ENCODE measurements at places on chromosomes 2 and 18.

- DNase-seq, result no peak
Observed at GRCh38 chr2:210899131-210899530, 342.7 kb downstream of the CPS1 start.

DNA sequence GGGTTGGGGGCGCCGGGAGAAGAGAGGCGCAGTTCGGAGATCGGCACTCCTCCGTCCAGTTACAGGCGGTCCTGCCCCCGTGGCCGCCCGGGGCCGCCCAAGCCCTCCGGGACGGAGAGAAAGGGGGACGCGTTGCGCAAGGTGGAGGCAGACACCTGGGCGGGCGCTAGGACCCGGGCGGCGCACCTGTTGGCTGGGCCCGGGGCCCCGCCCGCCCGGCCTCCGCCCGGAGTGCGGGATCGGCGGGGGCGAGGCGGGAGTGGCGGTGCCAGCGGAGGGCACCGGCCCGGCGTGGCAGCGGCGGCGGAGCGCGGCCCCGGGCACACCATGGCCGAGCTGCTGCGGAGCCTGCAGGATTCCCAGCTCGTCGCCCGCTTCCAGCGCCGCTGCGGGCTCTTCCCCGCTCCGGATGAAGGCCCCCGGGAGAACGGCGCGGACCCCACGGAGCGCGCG, at the start of gene SGPP2:
Gene SGPP2 (plus strand): TSS at position 268 of the 453 bp plus-strand sequence. CDS start 60 bp downstream, at position 328.
- DNase-seq, result no peak

- no peak for DNase-seq
Observed at GRCh38 chr2:30622452-30622851, 175.4 kb downstream of the LCLAT1 start.

DNA sequence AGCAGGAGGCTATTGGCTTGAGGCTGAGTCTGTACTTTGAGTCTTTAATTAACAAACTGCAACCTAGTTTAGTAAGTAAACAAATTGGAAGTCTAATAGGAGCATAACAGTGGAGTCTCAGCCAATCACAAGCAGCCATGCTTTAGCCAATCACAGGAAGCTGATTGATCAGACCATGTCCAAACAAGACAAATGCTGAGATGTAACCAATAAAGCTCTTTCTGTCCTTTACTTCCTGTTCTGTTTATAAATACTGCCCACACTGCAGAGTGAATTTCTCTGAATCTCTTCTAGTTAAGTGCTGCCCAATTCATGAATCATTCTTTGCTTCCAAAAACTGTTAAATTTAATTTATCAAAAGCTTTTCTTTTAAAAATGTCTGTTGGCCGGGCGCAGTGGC, 146.6 kb upstream of the DLX2 start:
- no peak for DNase-seq

DNA sequence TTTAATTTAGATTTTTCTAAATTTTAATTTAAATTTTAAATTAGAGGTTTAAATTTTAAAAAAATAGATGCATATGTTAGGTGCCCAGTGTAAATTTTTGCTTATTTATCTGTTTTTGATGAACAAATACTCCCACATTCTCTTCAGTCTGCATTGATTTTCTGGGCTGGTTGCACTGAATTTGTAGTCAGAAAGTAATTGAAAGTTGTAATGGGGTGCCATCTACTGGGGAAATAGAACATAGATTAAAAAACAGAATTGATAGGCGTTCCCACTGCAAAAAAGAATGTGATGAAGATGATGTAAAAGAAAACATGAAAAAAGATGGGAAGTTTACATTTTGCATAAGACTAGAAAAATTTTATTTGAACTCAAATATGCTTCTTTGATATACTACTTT, 51.7 kb upstream of the CCDC85A start:
- no peak for DNase-seq

DNA sequence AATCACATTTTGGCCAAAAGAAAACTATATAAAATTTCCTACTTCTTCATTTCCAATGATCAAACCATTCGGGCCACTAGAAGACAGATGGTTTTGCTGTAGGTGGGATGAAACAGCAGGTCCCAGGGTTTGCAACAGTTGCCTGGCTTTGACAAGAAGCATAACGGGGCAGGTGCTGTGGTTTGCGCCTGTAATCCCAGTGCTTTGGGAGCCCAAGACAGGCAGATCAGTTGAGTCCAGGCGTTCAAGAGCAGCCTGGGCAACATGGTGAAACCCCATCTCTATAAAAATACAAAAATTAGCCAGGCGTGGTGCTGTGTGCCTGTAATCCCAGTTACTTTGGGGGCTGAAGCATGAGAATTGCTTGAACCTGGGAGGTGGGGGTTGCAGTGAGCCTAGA, 81.4 kb upstream of the XPO1 start:
- DNase-seq, result no peak

- no peak for DNase-seq
Observed at GRCh38 chr2:64853894-64854293, 135.3 kb upstream of the SLC1A4 start.

GRCh38 chr2:53994818-53995808, 24.3 kb upstream of the PSME4 start:
- peak; percentile 30 for DNase-seq

- no peak for DNase-seq
Observed at GRCh38 chr18:27109451-27109850, 75.7 kb downstream of the CHST9 start.

DNA sequence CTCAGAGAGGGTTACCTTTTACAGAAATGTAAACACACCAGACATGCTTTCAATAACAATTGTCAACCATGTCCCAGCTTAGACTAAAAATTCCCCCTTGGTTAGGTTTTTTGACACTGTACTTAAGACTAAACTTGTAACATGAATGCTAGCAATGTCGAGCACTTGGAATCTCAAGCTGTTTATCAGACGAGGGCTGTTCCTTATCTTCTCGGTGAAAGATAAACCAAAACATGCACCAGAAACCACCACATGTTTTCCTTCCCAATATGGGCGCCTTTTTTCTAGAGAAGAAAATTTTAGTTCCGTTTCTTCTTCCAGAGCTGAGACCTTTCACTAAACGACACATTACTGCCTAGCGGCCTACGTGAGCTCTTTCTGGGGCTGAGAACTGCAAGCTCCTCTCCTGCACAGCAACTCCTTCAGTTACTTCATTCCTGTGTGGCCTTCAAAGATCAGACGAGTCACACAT, 42.4 kb upstream of the ACKR3 start:
- no peak for DNase-seq

DNA sequence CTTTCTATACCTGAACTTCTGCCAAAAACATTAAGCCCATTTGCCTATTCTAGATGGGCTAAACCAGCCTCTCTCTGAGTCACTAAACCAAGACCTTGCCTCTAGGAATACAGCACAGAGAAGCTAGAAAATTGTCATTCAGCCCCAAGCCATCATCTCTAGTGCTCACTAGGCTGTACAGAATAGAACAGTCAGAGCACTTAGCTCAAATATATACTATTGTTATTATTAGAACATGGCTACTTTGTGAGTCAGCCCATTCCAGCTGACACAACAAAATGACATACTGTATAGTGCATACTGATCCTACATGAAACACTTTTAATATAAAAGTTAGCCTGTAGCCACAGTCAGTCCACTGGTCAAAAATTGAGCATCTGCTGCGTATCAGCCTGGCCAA, 418.8 kb downstream of the NRXN1 start:
- no peak for DNase-seq

DNA sequence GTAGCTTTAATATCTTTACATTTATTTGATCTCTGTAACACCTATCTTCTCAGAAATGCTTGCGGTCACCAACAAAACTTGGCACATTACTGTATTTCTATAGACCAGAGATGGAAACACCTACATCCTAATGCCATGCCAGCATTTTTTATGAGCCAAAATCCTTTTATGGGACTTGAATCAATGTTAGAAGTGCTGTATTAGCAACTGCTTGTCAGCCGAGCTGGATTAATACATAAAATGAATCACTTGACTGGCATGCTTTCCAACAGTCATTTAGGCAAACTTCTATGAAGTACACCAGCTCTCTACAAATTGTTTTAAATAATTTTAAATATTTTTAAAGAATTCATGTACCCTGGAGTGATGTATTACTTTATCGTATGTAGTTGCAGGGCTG, 272.9 kb upstream of the NRP2 start:
- DNase-seq, result no peak

DNA sequence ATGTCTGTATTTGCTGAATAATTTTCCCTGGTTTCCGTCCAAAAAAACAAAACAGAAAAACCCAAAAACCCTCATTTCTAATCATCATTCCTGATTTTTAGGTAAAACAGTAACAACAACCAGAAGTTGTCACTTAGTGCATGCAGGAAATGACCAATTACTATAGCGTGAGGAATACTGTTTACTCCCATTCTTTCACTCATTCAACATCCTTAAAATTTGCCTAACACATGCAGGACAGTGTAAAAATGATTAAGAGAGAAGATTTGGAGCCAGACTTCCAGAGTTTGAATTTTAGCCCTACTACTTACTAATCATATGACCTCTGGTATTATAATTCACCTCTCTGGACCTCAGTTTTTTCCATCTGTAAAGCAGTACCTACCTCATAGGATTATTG, 83.1 kb downstream of the FIGN start:
- DNase-seq, result no peak

DNA sequence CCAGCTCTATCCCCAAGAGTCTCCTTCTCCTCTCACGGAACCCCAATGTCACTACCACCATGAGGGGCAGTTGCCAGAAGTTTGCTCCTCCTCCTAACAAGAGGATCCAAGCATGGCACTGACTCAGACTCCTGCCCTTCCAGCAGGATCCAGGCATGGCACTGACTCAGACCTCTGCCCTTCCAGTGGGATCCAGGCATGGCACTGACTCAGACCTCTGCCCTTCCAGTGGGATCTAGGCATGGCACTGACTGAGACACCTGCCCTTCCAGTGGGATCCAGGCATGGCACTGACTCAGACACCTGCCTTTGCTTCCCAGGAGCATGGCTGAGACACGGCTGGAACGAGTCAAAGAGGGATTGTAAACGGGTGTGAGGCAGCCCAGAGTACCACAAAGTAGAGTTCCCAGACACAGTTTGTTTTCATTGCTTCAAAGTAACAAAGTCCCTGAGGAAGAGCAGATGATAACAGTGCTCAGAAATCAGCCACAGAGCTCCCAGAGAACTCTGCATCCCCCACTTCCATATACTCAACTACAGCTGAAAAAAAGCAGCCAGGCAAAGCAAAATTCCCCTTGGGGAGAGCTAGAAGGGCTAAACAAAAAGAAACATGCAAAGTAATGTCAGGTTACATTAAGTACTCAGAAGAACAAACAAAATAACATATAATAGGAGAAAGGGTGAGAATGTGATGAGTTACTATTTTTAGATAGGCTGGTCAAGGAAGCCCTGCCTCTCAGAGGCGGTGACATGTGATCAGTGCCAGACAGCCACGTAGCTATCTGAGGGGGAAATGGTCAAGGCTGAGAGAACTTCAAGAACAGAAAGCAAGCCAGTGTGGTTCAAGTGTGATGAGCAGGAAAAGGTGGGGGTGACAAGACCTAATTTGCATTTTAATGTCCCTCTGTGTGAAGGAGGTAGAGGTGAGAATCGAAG, 3.0 kb downstream of the BUB1 start:
- DNase-seq, result peak; percentile 37

DNA sequence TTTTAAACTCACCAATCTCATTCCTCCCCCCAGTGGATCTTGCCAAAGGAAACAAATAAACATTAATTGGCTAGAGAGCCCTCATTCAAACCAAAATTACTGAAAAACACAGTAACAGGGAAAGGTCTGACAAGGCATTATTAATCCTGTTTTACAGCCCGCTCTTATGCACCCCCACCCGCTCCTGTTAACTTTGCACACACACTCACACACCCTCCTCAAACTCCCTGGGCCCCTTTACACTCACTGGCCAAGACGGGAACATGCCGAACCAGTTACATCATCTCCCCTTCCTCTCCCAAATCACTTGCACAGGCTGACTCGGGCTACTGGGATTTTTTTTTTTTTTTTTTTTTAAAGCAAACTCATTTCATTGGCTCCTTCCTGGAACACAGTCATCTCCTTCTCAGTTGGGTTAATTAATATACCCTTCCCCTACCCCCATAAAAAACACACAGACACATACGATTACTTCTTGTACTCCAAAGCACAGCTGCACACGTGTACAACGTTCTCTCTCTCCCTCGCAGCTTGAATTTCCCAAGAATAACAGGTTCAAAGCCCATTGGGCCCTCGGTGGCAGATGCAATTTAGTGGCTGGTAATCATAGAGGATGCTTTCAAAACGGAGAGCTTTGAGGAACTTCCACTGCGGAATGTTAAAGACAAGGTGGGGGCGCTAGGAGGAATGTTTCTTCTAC, 31.8 kb downstream of the KLF7 start:
- DNase-seq, result peak; percentile 62

DNA sequence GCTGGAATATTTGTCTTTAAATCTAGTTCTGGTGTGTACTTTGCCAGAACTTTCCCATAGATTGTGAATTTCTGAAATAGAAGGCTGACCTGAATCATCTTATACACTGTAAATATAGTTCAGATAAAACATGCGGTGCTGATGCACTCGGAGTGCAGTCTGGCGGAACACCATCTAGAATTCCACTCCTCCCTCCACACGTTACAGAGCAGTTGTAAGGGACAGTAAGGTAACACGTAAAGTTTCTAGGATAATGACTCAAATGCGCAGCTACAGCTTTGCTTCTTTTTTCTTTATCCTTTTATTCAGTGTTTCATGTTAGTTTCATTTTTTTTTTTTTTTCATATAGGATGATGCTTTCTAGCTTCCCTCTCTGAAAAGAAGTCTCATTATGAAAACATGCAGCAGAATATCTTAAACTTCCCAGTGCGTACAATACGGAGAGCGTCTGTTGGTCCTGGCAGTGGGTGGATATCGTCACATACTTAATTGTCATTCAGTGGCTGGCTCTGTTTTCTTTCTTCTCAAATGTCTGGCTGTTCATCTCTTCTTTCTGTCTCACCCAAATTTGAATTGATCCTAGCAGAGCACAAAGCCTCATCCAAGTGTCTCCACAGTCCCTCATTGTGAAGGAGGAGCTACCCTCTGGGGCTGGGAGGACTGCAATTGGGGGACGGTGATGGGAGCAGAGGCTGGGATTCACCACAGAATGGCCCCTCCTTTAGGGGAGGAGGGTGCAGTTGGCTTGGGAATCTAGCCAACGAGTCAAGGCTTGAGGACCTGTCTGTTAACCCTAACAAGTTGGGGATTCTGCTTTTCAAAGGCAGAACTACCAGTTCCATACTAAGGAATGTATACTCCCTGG, 138.8 kb downstream of the MYT1L start:
- no peak for DNase-seq

GRCh38 chr2:46356991-46357390, 59.8 kb downstream of the EPAS1 start:
- no peak for DNase-seq

- DNase-seq, result no peak
Observed at GRCh38 chr18:34801774-34802173, 91.7 kb downstream of the DTNA start.

DNA sequence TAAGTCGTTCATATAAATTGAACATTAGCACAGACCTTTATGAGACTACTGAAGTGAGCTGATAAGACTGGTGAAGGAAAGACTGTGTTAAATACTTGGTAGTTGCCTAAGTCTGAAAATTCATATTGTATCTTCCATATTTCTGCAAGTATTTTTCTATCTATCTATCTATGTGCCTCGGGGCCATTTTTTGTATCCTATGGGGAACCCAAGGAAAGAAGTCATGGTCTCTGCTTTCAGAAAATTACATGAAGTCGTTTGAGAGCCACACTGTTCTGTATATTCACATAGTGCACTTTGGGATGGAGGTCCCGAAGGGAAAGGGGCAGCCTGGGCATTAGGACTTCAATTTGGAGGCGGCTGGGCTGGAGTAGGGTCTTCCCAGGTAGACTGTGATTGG, 89.6 kb downstream of the EPAS1 start:
- no peak for DNase-seq

- peak; percentile 77 for DNase-seq
Observed at GRCh38 chr2:169080250-169081069, 11.1 kb downstream of the DHRS9 start.

GRCh38 chr2:205699515-205700289, 17.4 kb downstream of the NRP2 start:
- DNase-seq, result no peak
